ENCODE measurements at places on chromosomes 4 and X.

DNA sequence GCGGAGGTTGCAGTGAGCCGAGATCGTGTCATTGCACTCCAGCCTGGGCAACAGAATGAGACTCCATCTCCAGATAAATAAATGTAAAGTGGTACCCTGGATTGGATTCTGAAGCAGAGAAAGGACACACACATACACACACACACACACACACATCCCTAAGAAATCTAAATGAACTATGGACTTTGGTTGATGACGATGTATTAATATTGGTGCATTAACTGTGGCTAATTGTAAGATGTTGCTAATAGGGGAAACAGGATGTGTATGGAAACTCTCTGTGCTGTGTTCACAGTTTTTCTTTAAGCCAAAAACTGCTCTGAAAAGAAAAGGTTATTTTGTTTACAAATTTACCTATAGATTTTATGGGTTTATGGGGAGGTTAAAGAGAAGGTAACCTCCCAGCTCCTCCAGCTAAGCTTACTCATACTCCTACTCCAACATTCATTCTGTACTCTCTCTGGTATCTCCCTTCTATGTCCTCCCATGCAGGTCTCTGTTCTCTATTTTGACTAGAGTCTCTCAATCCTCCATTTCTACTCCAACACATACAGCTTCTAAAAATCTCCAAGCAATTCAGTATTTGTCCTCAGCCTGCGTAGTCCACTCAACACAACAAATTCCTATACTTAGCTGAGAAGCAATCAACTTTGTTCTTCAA lies 46.5 kb upstream of the RELL1 start:
- DNase-seq = no peak

DNA sequence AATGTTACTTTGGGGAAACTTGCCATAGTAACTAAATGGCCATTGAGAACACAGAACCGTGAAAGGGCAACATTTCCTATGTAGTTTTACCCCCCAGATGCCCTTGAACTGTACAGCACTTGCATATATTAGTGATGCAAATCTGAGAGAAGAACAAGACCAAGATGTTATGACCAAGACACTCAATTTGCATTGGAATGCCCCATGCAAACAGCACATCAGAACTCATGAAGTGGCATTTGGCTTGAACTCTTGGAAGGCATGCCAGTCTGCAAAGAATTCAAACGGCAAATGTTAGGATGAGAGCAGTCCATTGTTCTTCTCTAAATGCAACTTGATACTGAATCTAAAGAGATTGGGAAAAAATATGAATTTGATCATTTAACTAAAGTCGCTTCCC lies 139.4 kb upstream of the CXorf66 start:
- DNase-seq = no peak

DNA sequence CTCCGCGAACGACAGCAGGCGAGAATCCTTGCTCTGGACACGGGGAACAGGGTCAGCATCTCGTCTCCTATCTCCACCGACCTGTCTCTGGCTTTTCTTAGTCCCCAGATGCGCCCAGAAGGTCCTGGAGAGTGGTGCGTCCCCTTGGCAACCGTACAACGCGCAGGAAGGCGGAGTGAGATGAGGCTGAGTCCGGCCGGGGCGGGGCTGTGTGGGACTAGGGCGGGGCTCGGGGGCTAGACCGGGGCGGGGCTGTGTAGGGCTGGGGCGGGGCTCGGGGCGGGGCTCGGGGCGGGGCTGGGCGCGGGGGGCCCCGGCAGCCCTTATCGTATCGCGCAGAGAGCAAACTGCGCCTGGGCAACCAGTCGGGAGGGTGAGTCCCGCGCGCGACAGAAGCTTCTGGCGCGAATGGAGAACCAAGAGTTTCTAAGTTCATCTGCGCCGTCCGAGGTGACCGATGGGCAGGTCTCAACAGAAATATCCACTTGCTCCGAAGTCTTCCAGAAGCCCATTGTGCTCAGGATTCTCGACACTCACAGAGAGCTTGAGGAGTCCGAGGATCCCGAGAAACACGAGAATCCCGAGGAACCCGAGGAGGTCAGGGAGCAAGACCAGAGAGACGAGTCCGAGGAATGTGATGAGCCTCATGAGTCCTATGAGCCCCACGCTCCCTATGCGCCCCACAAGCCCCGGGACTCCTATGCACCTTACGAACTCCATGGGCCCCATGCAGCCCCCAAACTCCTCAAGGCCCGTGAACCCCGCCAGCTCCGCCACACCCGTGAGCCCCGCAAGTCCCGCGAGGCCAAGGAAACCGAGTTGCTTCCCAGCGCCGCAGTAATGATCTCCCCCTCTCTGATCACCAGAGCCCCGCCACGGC lies 24.9 kb downstream of the ARL9 start:
- peak; percentile 41 for DNase-seq

DNA sequence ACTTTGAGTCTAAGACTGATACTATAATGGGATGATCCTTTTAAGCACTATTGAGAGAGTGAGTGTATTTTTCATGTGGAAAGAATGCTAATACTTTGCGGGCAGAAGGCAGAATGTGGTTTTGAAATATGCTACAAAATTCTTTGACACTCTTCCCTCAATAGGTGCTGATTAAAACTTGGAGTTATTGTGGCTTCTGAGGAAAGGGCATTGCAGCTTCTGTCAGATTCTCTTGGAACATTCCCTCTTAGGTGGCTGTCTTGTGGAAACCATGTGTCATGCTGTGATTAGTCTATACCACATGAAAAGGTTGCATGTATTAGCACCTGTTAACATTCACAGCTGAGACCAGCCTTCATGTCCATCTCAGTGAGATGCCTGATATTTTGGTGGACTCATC lies 547.0 kb downstream of the STIM2 start:
- no peak for DNase-seq

- no peak for DNase-seq
These were observed 343.5 kb upstream of the GATB start for GRCh38 chr4:152104356-152104755.

GRCh38 chr4:138835832-138836533 lies 179.6 kb upstream of the NOCT start:
- no peak for DNase-seq

DNA sequence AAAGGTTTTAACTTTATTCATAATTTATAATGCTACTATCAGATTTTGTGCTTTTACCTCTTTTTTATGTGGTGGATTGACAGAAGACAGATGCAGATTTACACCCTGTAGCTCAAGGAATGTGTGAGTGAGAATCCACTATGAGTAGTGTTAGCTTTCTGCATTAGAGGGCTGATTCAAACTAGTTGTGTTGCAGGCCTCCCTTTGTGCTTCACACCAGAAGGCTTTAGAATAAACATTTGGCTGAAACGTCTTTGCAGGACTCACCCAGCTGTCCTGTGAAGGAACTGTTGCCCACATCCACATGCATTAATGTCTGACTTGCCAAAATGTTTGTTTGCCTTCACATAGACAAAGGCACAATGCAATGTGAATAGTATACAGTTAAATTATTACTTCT lies 127.0 kb downstream of the PCDH7 start:
- DNase-seq = no peak
